ENCODE measurements at places on chromosomes 7 and 10.

- DNase-seq, result no peak
Observed at GRCh38 chr7:33716581-33717477, 188.5 kb upstream of the BMPER start.

DNA sequence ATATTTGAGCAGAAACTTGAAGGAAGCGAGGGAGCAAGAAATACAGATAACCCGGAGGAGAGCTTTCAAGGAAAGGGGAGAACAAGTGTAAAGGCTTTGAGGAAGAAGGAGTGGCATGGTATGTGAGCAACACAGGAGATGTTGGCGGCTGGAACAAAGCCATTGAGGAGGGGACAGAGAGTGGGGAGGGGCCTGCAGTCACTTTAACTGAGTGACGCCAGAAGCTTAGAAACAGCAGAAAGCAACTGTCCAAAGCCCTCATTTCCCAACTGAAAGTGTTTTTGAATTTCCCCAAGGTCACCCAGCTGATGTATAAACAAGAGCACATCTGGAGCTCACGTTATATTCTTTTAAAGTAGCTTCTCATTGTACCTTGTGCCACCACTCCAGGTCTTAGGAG lies 19.1 kb downstream of the AUTS2 start:
- no peak for DNase-seq

DNA sequence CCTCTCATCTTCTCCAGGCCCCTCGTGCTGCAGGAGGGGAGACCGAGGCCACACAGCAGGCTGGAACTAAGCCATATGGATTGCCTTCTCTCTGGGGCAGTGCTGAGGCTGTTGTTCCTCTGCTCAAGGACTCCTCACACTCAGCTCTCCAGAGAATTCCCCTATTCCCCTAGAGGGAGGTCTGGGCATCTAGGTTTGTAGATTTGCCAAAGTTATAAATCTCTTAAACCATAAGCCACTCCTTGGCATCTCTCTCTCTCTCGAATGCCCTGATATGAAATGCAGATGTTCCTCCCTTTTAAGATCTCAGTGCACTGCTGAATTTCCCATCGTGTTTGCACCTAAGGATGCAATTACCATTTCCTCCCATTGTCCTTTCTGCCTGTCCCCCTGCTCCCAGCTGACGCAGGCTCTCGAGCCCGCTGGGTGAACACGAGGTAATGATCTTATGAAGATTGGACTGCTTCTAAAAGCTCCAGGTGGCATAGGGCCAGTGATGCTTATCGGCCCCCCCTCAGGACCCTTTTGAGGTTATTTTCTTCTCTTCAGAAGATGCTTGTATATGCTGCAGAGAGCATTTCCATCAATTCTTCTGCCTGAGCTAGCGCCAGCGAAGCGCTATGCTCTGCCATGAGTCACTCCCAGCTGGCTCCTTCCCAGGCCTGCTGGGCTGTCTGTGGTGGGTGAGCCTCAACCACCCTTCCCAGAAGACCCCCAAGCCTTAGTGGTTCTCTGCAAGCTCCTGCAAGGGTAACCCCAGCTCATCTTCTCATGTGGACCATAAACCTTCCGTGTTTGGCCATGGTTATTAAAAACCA lies 41.6 kb upstream of the AQP1 start:
- DNase-seq, result no peak

GRCh38 chr10:113099431-113100183 lies 149.6 kb downstream of the TCF7L2 start:
- no peak for DNase-seq

- no peak for DNase-seq
Observed at GRCh38 chr7:26420422-26421019, 128.9 kb downstream of the SNX10 start.

DNA sequence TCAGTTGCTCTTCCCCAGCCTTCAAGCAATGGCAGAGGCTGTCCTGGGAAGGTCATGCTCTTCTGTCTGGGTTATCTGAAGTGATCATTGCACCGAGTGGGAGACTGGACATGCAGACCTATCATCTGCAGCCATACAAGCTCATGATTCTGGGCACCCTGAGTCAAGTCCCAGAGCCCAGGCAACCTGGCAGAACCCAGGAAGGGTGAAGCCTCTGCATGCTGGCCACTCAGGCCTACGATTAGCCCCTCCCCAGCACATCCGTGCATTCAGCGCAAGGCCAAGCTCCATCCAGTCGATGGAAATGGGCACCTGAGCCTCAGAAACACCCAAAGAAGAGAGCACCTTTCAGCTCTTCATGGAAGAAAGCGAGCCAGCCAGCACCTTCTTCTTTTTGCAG lies 261.8 kb downstream of the PAXIP1 start:
- DNase-seq, result no peak

GRCh38 chr7:82722946-82723345 lies 279.4 kb upstream of the CACNA2D1 start:
- DNase-seq, result no peak

GRCh38 chr7:144459635-144460034 lies 56.1 kb upstream of the NOBOX start:
- DNase-seq, result no peak

DNA sequence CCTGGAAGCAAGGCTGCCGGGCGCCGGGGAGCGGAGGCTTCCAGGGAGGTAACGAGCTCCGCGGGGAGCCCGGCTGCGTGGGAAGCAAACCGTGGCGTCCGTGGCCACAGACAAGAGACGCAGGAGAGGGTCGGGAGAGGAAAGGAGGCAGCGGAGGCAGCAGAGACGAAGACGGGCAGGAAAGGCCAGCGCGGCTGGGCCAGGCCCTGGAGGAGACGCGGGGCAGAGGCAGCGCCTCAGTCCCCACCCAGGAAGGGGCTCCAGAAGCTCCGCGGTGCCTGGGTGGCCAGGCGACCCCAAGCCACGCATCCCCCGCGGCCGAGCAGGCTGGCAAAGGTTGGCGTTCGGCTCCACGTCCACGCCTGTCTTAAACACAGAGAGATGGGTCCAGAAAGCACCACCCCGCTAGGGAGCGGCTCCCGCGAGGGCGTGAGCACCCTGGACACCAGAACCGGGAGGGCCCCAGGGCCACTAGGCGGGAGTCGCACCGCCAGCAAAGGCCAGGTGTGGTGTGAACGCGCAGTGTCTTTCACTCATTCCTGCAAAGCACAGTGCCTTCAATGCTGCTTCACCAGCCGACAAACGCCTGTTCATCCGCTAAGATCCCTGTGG lies 97.3 kb downstream of the PTPRN2 start:
- no peak for DNase-seq

DNA sequence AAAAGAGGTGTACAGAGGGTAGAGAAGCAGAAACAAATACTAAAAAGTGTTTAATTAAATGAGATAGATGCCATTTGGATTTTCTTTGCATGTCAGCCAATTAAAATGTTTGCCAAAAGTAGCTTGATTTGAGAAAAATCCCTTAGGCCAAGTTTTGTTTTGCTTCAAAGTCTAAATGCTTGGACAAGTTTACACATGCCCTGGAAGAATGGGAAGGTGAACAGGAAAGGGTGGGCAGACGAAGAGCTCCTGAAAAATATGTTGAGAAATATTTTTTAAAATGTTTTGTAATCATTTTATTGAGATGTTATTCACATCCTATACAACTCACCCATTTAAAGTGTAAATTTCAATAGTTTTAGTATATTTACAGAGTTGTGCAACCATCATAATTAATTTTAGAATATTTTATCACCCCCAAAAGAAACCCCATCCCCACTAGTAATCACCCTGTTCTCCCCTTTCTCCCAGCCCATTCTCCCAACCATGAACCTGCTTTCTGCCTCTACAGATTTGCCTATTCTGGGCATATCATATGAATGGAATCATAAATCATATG lies 98.5 kb upstream of the ANK3 start:
- no peak for DNase-seq

DNA sequence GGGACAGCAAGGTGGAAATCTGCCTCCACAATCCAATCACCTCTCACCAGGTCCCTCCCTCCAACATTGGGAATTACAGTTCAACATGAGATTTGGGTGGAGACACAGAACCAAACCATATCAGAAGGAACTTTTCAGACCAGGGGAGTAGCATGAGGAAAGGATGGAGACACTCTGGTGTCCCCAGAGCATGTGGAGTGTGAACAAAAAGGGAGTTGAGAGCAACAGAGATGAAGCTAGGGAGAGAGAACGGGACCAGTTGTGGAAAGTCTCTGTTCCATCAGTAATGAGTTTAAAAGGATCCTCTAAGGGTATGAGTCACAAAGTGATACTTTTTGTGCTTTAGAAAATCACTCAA lies 382.0 kb downstream of the SFMBT2 start:
- DNase-seq, result no peak

GRCh38 chr10:73456187-73456890 lies 23.0 kb upstream of the MSS51 start:
- no peak for DNase-seq

DNA sequence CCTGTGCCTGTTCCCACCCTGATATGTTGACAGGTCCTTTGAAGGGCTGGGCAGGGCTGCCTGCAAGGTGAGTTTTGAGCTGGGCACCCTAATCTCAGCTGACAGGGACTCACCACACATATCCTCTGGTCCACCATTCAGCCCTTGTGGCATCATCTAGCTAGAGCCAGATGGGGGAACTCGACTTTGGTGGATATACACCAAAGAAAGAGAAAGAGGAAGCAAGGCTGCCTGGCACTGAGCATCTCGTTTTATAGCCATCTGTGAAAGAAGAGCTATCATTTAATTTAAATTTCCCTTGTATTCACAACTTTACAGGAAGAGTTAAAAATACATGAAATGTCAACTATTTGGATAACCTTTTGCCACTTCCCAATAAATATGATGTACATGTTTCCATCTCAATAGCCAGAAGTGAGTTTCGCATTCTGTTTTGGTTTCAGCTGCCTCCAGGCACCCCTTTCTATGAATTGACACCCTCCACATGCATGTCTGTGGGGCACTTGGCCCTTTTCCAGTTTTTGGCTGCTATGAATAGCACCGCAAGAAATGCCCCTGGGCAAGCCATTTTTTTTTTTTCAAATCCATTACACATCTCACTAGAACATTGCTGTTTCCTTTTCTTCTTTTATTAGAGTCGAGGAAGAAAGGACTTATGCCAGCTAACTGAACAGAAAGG lies 22.9 kb upstream of the GRB10 start:
- DNase-seq, result no peak

DNA sequence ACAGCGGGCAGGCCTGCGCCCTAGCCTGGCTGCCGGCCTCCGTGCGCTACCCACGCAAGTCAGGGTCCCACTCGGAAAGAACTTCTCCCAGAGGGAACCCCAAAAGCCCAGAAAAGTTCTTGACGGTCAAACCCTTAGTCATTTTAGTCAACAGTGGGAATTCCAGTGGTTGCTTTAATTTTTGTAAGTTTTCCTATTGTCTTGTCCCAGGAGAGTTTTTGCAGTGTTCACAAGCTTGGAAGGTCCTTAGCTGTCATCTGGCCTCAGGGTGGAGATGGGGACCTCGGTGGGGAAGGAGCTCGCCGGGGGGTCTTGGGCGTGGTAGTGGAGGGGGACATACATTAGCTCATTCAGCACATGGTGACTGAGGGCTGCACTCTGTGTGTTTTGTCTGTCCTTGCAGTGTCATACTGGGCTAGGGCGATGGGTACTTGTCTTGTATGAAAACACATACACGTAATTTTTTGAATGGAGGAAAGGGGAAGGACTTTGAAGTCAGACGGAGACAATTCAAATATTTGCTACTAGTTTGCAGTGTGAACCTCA lies 736 bp downstream of the MINDY4 start:
- no peak for DNase-seq

DNA sequence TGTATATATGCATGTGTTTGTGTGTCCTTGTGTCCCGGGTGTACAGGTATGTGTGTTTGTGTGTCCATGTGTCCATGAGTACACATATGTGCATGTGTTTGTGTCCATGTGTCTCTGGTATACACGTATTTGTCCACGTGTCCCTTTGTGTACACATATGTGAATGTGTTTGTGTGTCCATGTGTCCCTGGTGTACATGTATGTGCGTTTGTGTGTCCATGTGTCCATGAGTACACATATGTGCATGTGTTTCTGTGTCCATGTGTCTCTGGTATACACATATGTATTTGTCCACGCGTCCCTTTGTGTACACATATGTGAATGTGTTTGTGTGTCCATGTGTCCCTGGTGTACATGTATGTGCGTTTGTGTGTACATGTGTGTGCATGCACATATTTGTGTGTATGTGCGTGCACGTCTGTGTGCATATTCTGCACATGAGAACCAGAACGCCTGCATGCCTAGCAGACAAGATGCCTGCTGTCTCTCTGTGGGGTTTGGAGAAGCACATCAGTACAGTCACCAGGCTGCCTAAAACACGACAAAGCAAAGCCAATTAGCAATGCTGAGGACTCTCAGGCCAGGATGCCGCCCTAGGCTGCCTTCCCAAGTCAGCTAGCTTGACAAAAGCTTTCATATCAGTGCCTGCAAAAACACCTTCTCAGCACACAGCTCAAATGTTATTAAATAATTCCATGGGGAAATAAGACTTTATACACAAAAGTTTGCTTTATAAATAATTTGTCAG lies 327.8 kb downstream of the PTPRN2 start:
- DNase-seq, result no peak

DNA sequence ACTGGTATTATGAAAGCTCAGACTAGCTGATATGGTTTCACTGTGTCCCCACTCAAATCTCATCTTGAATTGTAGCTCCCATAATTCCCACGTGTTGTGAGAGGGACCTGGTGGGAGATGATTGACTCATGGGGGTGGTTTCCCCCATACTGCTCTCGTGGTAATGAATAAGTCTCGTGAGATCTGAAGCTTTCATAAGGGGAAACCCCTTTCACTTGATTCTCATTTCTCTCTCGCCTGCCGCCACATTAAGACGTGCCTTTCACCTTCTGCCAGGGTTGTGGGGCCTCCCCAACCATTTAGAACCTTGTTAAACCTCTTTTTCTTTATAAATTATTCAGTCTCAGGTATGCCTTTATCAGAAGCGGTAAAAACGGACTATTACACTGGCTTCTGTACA lies 40.3 kb downstream of the COL13A1 start:
- no peak for DNase-seq

GRCh38 chr10:31808258-31809218 lies 120.1 kb downstream of the ARHGAP12 start:
- peak; percentile 52 for DNase-seq

- no peak for DNase-seq
Observed at GRCh38 chr10:94103192-94103591, 109.5 kb downstream of the PLCE1 start.

GRCh38 chr10:21249435-21249834 lies 276.0 kb downstream of the SKIDA1 start:
- DNase-seq, result no peak

GRCh38 chr7:149496642-149497391 lies 792 bp downstream of the ZNF746 start:
- peak; percentile 55 for DNase-seq

- DNase-seq, result no peak
Observed at GRCh38 chr10:28969413-28969812, 292.1 kb downstream of the BAMBI start.
